ENCODE measurements at places on chromosomes 4 and X. TPM values are rescaled to one million over a fixed set of nuclear protein-coding genes. Genes with fewer than 3 reads are reported as not detected.
A peak's percentile ranks its signal among the peaks of the same experiment; 100 is the strongest.

DNA sequence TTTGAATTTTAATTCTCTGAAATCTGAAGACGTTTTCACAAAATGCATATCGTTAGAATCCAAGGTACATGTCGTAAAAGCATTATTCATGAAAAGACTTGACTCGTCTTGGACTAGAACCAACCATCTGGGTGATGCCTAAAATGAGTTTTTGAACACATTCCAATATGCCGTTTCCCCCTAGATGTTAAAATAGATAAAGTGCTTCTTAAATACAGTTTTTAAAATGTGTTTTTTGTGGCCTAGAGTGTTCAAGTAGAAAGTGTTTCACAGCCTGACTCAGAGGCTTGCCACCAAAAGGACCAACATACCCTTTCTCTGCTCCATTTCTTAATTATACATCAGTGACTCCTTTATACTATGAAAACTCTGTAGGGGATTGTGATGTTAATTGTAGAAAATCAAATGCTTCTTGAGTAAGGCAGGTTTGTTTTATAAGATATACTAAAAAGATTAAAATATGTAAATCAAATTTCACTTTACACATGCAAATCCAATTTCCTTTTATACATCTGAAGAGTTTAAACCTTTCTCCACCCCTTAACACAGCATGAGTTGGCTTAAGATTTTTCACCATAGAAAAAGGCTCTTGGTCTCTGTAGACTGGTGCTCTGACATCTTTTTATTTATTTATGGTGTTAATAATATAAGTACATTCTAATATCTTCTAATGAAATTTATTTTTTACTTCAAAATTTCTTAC, 48.4 kb downstream of the PRKG2 start:
- DNase-seq: no peak

DNA sequence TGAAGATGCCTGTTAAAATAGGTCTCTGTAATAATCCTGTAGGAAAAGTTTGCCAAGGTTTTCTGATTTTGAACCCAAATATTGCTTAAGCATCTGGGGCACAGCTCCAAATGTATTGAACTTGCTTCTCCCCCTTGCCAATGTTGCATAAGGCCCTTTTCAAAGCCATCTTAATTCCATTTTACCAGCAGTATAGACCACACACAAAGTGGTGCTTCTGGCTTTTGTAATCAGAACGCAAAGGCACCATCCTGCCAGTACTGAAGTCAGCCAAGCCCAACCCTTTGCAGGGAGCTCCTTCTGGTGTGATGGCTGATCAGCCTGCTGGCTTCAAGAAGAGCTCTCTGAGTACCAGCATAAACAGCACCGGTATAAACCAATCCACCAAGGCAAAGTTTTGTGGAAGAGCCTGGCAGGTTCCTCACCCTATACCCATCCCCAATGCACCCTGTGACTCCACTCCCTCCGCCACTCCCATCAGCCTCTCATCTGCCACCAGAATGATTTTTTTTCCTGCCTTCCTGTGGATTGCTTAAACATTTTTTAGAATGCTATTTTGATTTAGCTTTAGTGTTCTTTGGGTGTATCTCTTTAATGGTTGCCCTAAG, 39.2 kb upstream of the USP9X start:
- DNase-seq: no peak

DMP1 gene
- polyA plus RNA-seq: not detected

- DNase-seq: no peak
Measured at GRCh38 chr4:79927931-79928330, 145.1 kb downstream of the ANTXR2 start.

GRCh38 chr4:182884040-182884439, 33.1 kb downstream of the DCTD start:
- DNase-seq: no peak

DNA sequence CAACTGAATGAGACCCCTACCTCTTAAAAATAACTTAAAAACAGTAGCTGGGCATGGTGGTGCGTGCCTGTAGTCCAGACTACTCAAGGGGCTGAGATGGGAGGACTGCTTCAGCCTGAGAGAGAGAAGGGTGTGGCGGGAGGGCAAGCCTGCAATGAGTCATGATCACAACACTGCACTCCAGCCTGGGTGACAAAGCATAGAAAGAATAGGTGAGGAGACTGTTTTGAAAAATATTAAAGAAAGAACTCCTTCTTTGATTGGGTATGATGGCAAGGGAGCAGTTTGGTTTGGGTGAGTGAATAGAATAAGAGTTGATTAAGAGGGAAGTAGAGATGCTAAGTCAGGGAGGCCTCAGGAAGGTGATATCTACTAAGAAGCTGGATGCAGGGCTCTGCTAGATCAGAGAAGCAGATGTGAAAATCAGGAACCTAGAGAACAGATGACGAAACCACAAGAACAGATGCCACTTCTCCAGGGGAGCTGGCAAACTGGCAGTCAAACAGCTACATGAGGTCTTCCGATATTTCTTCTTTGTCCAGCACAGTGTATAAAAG, 318.6 kb downstream of the OPHN1 start:
- DNase-seq: no peak

DNA sequence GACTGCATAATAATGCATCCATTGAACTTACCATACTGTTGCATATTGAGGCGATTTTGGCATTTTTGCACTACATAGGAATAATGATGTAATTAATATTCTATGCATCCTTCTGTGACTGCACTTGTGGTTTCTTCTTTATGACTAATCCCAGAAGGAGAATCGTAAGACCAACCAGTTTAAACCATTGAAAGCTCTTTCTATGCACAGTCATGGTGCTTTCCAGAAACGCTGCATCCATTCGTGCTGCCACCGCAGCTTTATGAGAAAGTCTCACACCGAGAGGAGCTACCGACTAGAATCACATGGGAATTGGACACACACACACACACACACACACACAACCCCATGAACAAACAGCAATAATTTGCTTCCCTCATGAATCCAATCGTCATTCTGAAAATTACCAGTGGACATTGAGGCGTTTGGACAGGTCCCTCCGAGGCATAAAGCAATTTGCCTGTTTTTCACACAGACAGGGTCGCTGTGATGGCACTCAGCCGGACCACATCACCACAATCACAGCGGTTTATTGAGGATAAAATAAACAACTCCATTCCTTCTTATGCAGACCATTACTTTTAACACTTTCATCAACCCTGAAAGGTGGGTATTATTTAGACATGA, 64.2 kb downstream of the PACRGL start:
- no peak for DNase-seq

- no peak for DNase-seq
Measured at GRCh38 chr4:185912779-185913178, 100.8 kb upstream of the SORBS2 start.

AMBN gene
- polyA plus RNA-seq: not detected

DNA sequence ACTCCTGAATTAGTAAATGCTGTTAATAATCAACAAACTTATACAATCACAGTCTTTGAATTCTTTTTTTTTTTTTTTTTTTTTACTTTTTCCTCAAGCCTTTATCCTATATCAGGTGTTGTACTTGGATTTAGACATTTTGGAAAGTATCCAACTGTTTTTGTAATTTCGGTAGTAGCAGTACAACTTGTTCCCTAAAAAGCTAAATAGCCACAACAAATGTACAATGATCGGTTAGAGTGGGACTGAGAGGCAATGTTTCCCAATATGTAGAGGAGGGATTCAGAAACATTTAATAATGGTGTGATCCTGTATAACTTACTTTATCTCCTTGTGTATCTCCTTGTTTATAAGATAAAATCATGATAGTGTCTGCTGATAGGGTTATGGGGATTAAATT, 343.1 kb downstream of the GRID2 start:
- DNase-seq: no peak

GRCh38 chr4:68865188-68865638, 49.4 kb downstream of the UGT2B10 start:
- DNase-seq: no peak

- DNase-seq: peak; percentile 4
Measured at GRCh38 chr4:158535130-158535614, 13.5 kb downstream of the RXFP1 start.

DNA sequence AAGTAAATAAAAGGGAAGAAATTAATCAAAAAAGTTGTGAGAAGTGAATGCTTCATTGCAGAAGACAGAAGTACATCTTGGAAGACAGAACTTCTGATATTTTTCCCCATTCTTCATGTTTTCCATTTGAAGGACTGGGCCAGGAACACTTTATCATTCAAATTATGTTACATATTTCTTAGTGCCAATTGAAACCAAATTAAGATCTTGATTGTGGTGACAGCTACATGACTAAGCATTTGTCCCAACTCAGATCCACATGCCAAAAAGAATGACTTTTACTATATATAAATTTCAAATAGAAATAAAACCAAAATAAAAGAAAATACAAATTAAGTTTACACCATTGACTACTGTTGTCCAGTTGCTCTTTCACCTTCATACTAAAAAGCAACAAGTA, 14.0 kb upstream of the FGF5 start:
- no peak for DNase-seq

- DNase-seq: no peak
Measured at GRCh38 chrX:153926858-153927671, 1.0 kb upstream of the ARHGAP4 start.

DNA sequence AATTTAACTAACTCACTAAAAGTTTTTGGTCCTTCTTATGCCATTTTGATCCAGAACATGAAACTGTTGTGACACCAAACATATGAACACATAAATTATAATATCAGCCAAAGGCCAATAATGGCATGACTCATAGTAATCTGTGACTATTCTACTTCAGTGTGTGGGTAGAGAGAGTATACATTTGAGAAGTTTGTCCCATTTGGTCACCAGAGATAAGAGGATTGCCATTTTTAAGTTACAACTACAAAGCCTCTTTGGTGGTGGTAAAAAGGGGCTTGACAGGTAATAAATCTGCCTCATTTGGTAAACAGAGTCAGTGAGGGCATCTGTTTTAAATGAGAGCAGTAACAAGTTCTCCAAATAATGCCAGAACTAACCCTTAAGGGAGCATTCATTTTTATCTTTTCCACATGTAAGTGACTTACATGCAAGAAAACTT, 117.9 kb downstream of the TBC1D19 start:
- DNase-seq: no peak

GRCh38 chrX:123184219-123184865, at the start of gene GRIA3:
TSS of gene GRIA3 (plus strand) at chrX:123184278. CDS start at chrX:123184536, 258 bp downstream.
- no peak for DNase-seq

ZFP92 gene
- 0.02 TPM for polyA plus RNA-seq

SSX4B gene
- polyA plus RNA-seq: not detected

RPS3A gene
- 4,190 TPM for polyA plus RNA-seq

RADX gene
- polyA plus RNA-seq: 1.0 TPM

DNA sequence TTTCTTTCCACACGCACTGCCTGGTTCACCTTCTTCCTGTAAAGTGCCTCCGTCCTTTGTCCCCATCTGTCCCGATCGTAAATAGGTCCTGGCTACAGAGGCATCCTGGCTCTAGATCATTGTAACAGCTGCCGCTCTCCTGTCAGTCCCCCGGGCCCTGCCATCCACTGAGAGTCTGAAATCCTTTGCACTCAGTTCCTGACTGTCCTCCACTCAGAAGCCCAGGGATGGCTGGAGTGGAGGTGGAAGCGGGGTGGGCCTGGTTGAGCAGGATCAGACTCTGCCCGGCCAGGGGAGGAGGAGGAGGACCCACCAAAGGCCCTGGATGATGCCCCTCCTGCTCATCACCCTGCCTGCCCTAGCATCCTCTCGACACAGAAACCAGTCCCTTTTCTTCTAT, 29.8 kb downstream of the PIGG start:
- no peak for DNase-seq

SPANXN3 gene
- not detected for polyA plus RNA-seq

- no peak for DNase-seq
Measured at GRCh38 chrX:46256875-46257274, 288.3 kb downstream of the ZNF674 start.

DNA sequence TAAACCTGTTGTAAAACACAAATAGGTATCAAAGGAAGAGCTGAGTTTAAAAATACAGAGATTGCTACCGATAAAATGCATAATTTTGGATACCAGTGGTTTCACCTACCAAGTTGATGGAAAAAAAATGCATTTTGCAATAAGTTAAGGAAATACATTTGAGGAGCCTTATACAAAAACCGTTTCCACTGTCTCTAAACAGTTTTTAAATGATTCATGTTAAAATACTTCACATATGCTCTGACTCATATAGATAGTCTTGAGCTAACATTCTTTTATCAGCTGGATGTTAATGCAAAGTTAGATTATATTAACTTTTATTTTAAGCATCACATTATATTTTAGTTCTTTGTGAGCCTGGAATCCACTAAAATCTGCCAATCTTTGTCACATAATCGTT, 50.6 kb upstream of the ANKRD17 start:
- no peak for DNase-seq

DNA sequence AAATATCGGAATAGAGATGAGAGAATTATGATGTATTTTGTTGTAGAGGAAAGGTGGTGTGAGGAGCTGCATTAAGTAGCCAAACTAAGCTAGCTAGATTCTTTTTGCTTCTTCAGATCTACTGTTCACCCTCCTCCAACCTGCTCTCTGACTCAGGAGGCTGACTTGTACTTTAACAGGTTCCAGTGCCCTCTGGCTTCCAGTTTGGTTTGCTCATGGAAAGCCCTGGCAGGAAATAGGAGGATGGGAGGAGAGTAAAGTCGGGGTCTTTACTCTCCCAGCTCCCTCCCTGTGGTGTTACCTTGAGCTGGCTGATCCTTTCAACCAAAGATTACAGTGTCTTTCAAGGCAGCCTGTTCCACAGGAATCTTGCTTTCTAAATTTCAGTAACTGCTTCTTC, 277.0 kb upstream of the EDA2R start:
- no peak for DNase-seq

DNA sequence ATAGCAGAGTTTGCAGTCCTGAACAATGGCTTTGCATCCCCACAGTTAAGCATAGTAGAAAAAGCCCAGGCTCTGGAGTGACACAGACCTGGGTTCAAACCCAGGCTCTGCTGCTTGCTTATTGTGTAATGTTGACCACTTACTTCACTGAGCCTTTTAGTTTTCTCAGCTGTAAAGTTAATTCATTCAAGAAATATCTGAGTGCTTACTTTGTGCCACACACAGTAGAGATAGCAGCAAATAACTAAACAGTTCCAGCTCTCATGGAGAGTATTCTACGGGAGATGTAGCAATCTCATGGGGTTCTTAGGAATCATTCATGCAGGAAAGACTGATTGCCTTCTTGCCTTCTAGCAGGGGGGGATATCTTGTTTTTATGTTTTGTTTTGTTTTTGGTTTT, 63.2 kb downstream of the SLC9A6 start:
- no peak for DNase-seq

- DNase-seq: no peak
Measured at GRCh38 chrX:154530286-154530685, 14.3 kb upstream of the FAM3A start.

P2RY8 gene
- not detected for polyA plus RNA-seq

GRCh38 chr4:13546941-13547484, 2.7 kb upstream of the NKX3-2 start:
- DNase-seq: no peak

ZNF827 gene
- polyA plus RNA-seq: 9.8 TPM

- DNase-seq: no peak
Measured at GRCh38 chr4:94408549-94409374, 43.0 kb upstream of the PDLIM5 start.

DNA sequence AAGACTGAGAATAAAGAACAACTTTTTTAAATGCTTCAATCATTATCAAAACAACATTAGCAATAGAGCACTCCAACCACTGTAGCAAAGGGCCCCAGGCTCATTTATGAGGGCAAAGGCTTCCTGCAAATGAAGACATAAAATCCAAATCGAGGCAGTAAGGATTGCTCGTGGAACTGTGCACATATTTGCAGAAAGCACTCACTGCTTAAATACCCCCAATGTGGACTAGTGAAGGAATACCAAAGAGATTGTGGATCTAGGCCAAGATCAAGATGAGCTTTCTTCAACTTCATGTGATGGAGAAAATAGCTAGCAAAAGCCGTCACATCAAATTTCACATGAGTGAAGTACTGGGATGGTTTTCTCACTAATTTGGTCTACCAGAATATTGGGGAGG, 35.2 kb downstream of the GPC3 start:
- DNase-seq: no peak
